ENCODE measurements at places on chromosomes 5 and 9.

DNA sequence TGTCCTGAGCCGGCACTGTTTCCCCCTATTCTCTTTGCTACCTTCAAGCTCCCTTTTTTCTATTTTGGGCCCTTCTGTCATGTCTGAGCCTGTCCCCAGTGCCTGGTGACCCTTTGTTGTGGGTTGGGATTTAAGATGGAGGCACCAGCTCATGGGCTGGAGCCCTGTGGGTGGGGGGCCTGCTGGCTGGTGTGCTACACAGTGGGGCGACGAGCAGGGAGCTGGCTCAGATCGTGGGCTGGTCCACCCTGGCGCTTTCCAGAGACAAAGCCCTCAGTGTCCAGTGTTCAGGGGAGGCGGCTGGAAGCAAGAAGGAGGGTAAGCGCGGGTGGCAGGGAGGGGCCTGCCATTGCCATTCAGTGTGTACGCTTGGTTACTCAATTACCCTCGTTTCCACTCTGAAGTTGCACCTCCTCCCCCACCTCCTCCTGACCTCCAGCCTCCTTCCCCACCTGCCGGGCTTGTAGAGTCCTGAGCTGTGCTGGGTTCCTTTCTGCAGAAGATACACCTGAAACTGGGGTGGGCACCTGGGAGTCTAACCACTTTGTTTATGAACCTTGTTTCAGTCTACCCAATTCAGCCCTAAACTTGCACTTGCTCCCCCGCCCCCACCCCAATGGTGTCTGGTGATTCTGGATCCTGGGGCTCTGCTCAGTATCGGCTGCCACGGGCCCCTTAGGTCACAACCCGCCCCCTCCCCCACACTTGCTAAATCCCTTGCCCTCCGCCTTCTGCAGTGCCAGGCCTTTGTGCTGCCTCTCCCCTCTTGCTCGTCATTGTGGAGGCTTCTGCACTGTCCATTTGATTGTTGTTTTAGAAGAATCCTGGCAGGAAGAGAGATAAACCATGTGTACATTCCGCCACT, 49.9 kb downstream of the MVB12B start:
- no peak for DNase-seq

- peak; percentile 21 for DNase-seq
These were observed 500.0 kb downstream of the DIRAS2 start for GRCh38 chr9:90142580-90142979.

DNA sequence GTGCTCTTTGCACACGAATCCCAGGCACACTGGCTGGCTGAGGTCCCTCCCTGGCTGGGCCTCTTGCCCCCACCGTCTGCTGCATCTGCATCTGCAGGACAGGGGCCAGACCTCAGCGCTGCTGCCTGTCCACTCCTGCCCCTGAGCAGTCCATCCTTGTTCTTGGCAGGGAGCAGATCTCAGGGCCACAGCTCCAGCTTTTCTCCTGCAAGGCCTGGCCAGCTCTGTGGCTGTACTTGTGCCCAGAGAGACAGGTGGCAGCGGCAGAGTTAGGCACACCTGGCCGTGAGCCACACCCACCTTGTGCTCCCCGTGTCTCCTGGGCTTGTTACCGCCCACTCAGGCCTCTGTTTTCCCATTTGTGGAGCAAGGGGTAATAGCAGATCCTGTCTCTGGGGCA, 13.9 kb downstream of the NEK6 start:
- no peak for DNase-seq

DNA sequence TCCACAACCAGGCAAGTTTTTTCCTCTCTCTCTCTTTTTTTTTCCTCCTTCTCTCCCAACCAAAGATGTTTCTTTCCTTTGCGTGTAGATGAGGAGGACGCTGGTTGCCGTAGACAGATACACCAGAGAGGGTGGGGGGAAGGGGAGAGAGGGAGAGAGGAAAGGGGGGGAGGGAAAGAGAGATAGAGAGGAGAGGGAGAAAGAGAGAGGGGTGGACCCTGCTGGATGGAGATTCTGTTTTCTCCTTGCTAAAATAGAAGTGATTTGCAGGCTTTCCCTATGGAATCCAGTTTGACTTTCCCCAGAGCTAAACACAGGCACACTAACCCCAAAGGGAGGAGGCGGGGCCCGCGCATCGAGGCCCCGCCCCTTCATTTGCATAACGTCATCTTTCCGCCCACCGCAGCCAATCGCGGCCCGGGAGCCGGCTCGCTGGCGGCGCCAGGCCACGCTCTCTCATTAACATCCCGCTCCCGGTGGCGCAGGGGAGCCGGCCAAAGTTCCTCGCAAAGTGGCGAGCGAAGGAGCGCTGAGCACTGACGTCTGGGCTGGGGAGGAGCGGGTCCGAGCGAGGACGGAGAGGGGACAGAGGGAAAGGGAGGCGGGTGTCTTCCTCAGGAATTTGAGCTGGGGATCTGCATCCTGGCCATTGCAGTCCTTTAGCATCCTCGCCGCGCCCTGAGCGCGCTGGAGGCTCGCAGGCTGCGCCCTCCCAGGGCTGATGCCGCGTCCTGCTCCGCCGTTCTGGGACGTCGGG, 487 bp upstream of the EBF1 start:
- peak; percentile 46 for DNase-seq

DNA sequence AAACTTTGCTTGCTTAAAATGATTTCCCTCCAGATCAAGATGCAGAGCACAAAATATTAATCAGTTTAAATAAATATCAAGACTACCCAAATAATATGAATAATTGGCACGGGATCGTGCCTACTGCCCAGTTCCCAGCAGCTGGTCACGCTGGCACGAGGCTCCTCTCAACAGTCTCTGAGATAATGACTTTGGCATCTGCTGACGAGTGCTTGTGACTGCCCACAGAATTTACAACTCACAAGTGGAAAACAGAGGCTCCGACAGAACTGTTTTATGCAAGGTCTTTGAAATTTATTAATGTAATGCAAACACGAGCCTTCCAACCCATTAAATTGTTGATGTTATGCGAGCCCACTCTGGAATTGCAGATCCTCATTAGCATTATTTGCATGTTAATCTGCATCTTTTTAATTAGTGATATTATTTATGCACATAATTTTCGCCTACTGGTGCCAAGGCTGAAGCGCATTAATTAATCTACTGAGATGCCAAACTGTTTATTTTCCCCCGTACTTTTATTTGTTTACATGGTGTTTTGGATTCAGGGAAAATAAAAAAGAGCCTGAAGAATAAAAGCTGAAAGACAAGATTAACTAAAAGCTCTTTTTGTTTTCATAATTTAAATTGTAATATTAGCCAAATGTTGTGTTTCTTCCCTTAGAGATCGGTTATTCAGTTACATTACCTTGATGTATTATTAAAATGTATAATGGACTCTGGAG, 369.3 kb upstream of the IRX1 start:
- DNase-seq = no peak

- no peak for DNase-seq
These were observed 216.5 kb downstream of the PDZD2 start for GRCh38 chr5:31855134-31856040.

- DNase-seq = peak; percentile 8
These were observed 16.1 kb upstream of the CRB2 start for GRCh38 chr9:123339666-123340510.

GRCh38 chr5:166013415-166013814, 2278.0 kb upstream of the WWC1 start:
- DNase-seq = no peak

DNA sequence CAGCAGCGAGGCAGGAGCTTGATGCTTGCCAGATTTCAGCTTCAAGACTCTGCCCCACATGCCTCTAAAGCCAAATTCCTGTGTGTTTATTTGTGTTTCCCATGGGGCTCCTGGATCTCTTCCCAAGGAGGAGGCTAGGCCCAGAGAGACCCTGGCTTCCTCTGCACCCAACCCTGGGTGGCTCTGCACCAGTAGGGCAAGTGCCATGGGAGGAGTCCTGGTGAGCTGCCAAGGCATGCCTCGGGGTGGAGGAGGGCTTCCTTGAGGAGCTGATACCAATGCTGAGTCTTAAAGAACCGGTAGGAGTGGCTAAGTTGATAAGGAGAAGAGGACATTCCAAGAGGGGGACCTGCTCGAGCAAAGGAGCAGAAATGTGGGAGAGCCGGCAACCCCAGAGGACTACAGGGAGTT, 6.8 kb upstream of the TIFAB start:
- DNase-seq = no peak

GRCh38 chr9:109468927-109469326, 29.2 kb downstream of the PTPN3 start:
- no peak for DNase-seq

- no peak for DNase-seq
These were observed 44.6 kb upstream of the PIK3R1 start for GRCh38 chr5:68170826-68171558.

GRCh38 chr9:133974631-133975341, 17.3 kb downstream of the VAV2 start:
- no peak for DNase-seq

DNA sequence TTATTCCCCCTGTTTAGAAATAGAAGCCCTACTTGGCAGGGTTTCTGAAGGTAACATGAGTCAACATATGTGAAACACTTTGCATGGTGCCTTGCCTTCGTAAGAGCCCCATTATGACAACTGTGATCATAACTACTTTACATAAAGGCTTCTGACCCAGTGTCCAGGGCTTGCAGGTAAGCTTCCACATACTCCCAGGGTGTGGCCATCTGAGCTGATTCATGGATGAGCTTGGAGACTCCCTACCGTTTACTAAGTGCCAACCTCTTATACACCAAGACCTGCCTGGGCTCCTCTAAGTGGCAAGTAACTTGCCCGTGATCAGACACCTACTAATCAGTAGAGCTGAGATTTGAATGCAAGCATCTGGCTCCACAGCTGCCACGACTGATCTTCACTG, 62.8 kb upstream of the C5orf58 start:
- no peak for DNase-seq

- no peak for DNase-seq
These were observed 354.6 kb downstream of the ARRDC3 start for GRCh38 chr5:91028499-91028956.

DNA sequence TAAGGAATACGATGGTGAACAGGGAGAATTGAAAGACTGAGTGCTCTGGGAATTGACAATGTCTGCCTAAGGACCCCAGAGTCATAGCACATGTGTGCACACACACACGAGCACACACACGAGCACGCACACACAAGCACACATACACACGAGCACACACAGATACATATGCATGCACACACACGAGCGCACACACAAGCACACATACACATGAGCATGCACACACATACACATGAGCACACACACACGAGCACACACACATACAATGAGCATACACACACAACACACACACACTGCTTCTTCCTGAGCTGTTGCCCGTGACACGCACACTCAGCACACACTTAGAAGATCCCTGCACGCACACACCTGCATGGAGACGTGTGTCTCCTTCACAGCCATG, 10.9 kb upstream of the UNC5A start:
- DNase-seq = no peak

Measured in stimulated activated CD8-positive, alpha-beta memory T cell treated with anti-CD3 and anti-CD28 coated beads, Interleukin-4, amount 100 ng/mL, for 1 hour (primary cell).